ENCODE measurements at places on chromosomes 3 and 15.

DNA sequence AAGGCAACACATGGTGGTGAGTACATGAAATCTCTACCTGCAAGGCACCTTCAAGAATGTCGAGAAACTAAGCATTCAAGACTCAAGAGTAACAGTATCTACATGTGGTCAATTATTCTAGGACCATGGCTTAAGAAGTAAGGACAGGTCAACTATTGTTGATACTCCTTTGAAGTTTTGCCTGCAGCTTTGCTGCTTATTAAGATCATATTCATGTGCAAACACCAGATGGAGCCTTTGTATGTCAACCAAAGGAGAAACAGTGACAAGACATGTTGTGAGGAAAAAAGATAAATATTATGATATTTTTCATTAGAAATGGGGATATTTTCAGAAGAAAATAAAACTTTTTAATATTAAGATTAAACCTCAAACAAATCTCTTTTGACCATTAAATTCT lies 52.3 kb upstream of the FGF7 start:
- no peak for DNase-seq

- DNase-seq = no peak
These were observed 920.6 kb upstream of the CFAP20DC start for GRCh38 chr3:59970376-59970775.

DNA sequence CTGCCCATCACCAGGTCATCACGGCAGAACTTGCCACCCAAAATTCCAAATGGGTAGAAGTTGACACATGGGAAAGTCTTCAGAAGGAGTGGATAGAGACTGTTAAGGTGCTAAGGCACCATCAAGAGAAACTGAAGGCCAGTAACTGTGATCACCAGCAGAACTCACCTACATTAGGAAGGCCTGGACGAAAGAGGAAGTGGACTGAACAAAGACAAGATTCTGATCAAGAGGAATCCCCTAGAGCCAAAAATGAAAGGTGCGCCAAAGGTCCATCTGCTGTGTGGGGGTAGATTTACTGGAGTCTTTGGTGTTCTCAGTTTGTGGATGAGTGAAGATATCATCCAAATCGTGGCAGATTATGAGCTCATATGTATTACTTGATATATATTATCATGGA lies 46.3 kb upstream of the P3H2 start:
- no peak for DNase-seq

DNA sequence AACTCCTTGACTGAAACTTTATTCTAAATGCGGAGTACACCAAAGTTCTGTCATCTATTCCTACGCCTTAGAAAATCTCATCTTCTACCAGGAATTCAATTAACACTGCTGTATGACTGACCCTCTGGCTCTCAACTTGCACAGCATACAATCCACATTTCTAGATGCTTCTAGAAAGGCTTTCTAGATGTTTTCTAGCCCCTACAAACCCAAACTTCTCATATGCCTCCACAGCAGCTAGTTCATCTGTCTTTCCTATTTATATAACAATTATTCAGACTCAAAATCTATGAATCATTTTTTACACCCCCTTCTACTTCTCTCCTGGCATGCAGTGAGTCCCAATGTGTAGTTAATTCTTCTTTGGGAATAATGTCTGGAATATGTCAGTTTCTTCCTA lies 13.2 kb downstream of the INO80 start:
- no peak for DNase-seq

DNA sequence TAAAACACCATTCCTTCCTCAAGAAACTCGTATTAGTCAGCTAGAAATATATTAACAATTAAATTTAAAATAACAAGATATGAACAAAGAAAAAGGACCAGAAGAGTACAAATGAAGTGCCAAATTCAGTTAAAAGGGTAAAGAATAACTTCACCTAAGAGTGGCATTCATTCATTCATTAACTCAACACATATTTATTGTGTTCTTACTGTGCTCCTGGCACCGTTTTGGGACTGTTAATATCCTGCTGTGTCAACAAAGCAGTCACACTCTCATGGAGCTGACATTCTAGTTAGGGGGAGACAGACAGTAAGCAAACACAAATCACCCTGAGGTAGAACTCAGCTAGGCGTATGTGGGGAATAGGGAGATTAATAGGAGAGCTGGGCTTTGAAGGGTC lies 123.6 kb upstream of the DPPA4 start:
- DNase-seq = no peak

- DNase-seq = no peak
These were observed 36.6 kb upstream of the MAGEF1 start for GRCh38 chr3:184748219-184749135.

- DNase-seq = no peak
These were observed 198.4 kb downstream of the WNT5A start for GRCh38 chr3:55288657-55289056.

All from activated effector memory CD4-positive, alpha-beta T cell treated with anti-CD3 and anti-CD28 coated beads, Interleukin-2, amount 50 U/mL, for 16 hours (primary cell).